NCI-H146 (cell line): ENCODE measurements at places on chromosomes 1 and 21.

- peak; percentile 52 for DNase-seq
These were observed 138.1 kb upstream of the HMCN1 start for GRCh38 chr1:185595835-185596667.

DNA sequence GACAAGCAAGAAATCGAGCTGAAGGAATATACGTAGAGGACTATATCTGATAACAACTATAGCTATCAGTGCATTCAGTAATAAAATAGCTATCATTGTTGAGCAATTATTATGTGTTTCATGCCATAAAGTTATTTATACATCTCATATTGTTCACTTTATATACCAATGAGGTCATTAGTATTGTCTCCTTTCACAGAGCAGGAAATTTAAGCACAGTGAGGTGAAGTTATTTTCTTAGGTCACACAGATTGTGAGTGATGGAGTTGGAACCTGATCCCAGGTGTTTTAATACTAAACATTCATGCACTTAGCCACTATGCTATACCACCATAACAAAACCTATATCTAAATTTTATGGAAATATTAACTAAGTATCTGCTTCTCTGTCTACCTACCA is 180.5 kb upstream of the DPYD start:
- DNase-seq: no peak

DNA sequence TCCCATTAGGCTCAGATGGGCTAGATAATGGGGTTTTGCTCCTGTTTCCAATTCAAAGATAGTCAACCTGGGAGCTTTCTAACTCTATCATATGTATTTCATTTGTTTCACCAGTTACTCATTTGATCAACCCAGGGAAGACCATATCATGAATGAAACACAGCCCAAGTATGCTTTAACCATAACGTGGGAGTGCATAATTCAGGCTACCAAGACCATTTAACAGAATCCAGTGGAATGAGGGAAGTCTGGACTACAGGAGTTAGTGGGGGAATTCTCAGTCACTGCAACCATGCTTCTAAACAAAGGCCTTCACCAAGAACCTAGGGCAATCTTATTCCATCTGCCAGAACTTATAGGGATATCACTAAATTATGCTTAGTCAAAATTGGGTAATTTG is 15.0 kb upstream of the SLC16A1 start:
- DNase-seq: no peak

DNA sequence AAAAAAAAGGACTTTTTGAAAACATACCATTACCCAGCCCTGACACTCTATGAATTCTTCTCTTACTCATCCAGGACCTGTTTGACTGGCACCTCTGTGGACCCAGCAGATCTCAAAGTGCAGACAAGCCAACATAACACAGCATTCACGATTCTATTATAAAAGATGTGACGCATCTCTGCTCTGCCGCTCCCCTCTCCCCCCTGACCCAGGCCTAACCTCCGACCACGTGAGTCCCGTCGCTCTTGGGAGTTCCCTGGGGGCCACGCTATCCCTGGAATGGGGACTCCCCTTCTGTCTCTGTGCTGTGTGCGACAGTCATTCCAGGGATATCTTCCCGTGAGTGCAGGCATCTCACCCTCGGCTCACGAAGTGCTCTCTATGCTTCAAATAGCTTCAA is 21.1 kb downstream of the LRRC38 start:
- no peak for DNase-seq

GRCh38 chr1:93874025-93874651 is 4.9 kb downstream of the DNTTIP2 start:
- peak; percentile 12 for DNase-seq
